ENCODE measurements at places on chromosomes 12 and 14. TPM values are rescaled to one million over a fixed set of nuclear protein-coding genes. Genes with fewer than 3 reads are reported as not detected.

TOMM20L gene
- polyA plus RNA-seq, result not detected

- no peak for DNase-seq
Observed at GRCh38 chr12:39044754-39045153, 139.4 kb upstream of the CPNE8 start.

DNA sequence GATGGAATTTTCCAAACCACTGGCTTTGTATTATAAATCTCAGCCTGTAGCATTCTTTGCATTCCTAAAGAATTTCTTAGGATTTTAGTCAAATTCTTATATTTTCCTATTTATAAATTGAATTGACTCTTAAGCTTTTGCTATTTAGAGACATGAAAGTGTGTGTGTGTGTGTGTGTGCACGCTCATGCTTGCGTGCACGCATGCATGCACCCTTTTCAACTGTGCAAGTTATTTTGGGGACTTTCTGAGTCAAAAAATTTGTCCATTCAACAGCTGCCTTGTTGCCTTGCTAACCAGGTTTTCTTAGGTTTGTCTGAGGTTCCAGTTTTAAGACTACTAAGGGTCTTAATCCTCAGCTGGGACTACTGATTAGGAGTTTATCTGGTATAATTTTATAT lies 42.6 kb downstream of the GPATCH2L start:
- no peak for DNase-seq

GRCh38 chr14:33922125-33922524 lies 28.7 kb downstream of the EGLN3 start:
- no peak for DNase-seq

DNA sequence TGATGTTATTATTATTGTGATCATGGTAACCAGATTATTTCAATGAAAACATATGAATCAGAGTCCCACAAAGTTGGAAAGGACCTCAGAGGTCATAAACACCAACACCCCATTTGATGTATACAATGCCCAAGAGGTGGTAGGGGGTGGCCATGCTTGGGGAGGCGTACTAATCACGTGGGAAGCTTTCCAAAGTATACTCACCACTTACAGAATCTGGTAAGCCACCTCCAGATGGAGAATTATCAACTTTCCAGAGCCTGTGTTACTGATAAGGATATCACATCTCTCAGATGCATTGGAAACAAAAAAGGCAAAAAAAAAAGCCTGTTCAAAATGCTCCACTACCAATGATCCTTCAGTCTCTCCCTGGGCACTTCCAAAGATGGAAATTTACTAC lies 8.4 kb downstream of the DAD1 start:
- DNase-seq, result no peak

DNA sequence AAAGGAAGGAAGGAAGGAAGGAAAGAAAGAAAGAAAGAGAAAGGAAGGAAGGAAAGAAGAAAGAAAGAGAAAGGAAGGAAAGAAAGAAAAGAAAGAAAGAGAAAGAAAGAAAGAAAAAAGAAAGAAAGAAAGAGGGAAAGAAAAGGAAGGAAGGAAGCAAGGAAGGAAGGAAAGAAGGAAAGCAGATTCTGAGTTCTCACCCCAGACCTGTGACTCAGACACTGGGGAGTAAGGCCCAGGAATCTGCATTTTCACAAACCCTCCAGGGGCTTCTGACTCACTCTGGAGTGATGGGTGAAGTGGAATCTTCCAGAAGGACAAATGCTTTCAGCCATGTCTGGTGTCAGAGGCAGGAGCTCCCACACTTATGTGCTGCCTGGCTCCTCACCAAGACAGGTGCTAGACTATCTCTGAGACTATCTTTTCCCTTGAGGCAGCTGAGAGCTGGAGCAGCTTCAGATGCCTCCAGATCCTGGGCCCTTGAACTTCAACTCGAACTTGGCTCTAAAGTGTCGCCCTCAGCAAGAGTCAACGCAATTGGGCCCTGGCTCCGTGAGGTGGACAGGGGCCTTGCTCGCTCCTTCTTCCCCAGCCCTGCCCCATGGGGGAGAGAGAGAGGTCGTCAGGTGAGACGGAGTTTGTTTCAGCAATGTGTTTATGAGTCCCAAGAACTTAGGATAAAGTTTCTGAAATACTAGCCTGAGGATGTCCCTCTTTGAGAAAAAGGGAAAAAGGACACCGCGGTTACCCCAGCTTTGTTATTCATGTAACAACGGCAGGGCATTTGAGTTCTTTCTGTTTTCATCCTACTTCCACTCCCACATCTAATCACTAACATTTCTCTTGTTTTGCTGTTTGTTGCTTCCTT lies 19.8 kb upstream of the SCARB1 start:
- DNase-seq, result no peak

GLI1 gene
- polyA plus RNA-seq, result 0.53 TPM

DNA sequence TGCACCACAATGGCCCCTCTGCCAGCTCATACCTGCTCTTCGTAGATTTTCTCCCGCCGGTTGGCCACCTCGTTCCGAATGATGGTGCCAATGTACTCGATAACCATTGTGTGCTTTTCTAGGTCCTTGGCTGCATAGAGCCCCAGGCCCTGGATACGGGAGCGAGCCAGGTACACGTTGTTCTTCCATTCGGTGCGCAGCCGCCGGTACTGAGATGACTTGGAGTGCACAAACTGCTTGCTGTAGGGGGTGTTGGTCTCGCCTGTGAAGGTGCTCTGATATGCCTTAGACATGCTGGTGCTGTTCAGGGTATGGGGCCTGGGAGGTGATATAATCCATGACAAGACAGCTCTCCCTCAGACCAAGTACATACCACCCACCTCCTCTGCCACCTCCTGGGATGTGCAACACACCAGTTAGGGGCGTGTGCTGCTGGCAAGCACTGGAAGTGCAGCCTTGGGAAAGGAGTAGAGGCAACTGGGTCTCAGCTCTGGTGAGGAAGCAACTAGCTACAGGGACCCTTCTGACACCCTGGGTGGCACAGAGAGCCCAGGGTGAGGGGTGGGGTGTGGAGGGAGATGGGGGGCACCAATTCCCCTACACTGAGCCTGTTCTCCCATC lies 4.1 kb upstream of the PRKAG1 start:
- DNase-seq, result no peak

- no peak for DNase-seq
Observed at GRCh38 chr12:96225994-96226399, 31.8 kb downstream of the ELK3 start.

HSPB8 gene
- polyA plus RNA-seq, result 20.9 TPM

DNA sequence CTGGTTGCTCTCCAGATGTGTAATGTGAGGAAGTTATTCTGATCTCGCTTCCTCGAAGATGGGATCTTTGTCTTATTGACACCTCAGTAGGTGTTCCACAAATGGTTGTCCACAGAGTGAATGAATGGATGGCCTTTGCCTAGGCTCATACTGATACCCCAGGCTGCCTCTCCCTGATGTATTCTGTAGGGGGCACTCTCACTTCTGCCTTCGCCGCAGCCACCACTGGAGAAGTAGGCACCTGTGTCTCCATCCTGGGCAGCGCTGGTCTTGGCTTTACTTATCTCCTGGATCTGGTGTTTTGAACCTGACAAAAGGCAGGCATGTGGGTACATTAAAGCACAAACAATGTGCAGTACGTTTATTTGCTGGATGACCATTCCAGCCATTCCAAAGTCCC lies 82.1 kb downstream of the ZFP36L1 start:
- DNase-seq, result no peak

GRCh38 chr12:94844452-94844851 lies 159.0 kb downstream of the NDUFA12 start:
- DNase-seq, result no peak

AQP6 gene
- 0.58 TPM for polyA plus RNA-seq

DNA sequence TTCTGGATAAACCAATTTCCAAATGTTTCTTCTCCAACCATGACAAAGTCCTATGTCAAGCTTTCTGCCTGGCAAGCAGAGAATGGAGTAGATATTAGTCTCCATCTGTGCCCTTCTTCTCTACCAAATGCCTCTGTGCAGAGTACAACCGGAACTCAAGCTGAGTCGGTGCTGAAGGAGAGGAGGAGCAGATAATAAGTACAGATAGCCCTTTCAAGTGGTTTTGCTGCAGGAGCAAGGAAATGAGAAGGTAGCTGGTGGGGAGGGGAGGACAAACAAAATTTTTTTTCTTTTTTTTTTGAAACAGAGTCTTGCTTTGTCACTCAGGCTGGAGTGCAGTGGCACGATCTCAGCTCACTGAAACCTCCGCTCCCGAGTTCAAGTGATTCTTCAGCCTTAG lies 14.2 kb upstream of the HELB start:
- DNase-seq, result no peak

TGFB3 gene
- polyA plus RNA-seq, result 17.6 TPM

DNA sequence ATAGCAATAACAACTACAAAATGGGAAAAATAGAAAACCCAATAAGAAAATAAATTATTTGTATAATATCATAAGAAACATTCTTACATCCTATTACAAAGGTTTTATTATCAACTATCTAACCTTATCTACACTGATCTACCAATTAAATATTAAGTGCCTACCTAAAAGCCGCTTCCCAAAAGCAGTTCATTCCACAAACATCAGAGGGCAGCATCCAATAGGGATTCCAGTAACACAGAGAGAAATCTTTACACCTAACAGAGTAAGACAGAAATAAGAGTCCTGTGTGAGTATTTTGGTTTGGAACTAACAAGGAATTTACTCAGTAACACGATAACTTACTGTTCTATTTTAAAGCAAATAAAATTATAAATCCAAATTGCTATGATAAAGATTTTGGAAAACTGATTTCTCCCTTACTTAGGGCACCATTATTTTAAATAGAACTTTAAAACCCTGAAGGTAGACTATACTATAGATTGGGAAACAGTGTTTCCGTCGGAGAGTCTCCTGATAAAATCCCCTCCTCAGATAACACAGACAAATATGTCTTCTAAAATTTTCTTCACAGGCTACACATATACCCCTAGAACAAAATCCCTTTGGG lies 15.0 kb downstream of the GXYLT1 start:
- peak; percentile 81 for DNase-seq

DNA sequence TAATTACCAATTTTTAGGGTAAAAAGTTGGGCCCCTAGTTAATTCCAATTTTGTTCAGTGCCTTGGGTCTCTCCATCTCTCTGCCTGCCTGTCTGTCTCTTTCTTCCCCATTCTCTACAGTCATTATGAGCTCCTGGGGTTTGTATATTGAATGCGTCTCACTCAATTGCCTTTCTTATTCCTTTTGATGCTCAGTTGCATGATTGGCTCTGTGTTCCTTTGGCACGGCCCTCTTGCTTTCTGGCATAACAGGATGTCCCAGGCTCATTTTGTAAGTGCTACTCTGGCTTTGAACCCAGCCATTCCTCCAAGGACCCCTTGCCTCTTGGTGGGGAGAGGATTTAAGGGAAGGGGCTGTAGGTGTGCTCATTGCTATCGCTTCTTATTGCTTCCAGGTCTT lies 35.6 kb downstream of the ZNF664 start:
- DNase-seq, result no peak

IL22 gene
- not detected for polyA plus RNA-seq

TSHR gene
- not detected for polyA plus RNA-seq

TTLL5 gene
- 11.9 TPM for polyA plus RNA-seq

SIX4 gene
- polyA plus RNA-seq, result 0.35 TPM

GRCh38 chr12:80720516-80720915 lies 3.8 kb downstream of the MYF5 start:
- DNase-seq, result no peak

SMIM41 gene
- polyA plus RNA-seq, result 6.5 TPM

- DNase-seq, result no peak
Observed at GRCh38 chr14:30243805-30244204, 315.2 kb upstream of the G2E3 start.

FIGNL2 gene
- not detected for polyA plus RNA-seq

DNA sequence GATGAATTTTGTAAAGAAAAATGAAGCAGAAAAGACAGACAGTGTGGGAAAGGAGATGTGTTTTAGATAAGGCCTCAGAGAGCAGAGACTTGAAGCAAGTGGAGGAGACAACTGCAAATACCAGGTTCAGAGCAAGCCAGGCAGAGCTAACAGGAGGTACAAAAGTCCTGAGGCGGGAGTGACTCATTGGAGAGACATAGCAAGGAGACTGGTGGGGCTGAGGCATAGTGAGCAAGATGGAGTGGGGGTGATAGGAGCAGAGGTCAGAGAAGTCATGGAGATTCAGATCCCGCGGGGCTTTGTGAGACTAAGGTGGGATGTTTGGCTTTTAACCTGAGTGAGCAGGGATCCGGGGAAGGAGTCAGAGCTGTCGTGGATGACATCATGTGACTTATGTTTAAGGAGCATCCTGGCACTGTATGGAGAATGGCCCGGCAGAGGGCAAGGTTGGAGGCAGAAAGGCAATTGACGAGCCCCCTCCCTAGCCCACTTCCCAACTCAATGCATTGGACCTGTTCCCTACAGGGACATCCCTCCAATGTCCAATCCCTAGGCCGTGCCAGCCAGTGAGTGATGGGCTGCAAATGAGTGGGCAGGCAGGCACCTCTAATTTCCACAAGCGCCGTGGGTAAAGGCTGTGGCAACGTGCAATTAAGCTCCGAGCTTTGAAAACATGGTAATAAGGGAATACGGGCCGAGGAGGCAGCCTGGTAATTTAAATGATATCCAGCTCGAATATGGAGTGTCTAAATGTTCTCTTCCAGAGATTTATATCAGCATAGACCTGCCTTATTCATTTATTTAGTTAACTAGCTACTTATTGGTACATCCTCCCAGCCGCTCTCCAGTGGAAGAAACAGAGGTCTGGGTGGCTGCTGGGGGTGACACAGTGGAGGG lies 206.8 kb upstream of the LHX5 start:
- DNase-seq, result no peak

MRPL52 gene
- polyA plus RNA-seq, result 134 TPM

IL26 gene
- polyA plus RNA-seq, result not detected

DNA sequence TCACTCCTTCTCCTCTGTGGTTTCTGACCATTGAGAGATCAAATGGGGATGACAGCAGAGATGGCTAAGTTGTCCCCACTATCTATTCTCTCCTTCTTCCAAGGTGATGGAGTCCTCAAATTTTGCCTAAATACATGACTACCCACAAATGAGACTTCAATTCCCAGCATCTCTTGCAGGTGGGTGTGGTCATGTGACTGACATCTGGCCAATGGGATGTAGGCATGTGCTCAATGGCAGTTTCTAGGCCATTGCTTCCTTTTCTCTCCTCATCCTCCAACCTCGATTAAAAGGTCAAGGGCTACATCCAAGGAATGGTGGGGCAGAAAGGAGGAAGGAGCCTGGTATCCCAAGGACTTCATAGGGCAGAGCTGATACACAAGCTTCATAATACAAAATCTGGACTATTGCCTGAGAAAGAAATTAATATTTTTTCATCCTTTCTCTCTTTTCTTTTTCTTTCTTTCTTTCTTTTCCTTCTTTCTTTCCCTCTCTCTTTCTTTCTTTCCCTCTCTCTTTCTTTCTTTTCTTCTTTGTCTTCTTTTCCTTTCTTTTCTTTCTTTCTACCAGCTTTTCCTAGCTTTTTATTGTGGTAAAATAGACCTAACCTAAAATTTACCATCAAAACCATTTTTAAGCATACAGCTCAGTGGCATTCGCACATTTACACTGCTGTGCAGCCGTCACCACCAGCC lies 100.9 kb upstream of the PRB2 start:
- no peak for DNase-seq

GRCh38 chr14:89040460-89041256 lies 216.2 kb downstream of the TTC8 start:
- peak; percentile 94 for DNase-seq

DNA sequence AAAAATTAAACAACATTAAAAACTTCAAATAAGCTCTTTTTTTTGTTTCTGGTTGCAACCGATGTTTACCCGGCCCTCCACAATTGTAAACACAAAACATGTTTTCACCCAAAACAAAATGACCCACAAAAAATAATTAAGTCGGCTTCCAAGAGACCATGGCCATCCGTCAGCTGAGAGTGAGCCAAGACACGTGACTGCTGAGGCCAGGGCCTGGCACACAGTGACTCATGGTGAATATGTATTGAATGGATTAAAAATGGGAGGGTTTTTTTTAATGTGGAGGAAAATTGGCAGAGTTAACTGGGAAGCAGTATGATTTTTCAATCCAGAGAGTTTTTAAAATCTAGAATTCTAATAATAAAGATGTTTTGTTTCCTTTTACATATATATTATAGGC lies 13.8 kb upstream of the CPNE8 start:
- no peak for DNase-seq

Data from stomach (tissue), 19 donors.